ENCODE measurements at places on chromosomes 2 and 18.
A peak's percentile ranks its signal among the peaks of the same experiment; 100 is the strongest.

- peak; percentile 14 for DNase-seq
Observed at GRCh38 chr2:11835403-11835802, 89.0 kb downstream of the LPIN1 start.

DNA sequence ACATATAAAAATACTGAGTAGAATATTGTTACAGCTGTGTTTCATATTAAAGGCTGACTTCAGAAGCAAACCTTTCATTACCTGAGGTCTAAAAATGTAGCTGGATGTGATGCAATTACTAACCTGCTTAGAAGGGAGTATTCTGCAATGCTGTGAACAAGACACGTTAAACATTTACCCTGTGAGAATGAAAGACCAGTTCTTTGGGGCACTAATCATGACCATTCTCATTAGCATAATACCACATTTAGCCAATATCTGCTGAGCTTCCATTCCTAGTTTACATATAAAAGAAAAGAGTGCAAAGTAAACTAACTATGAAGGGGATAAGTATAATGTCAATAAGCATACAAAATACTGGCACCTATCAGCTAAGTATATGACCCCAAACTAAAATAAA, 784.0 kb upstream of the KLHL29 start:
- DNase-seq, result no peak

GRCh38 chr2:14072338-14072737, 560.2 kb upstream of the LRATD1 start:
- no peak for DNase-seq

- DNase-seq, result no peak
Observed at GRCh38 chr2:227320305-227321094, 4.6 kb upstream of the MFF start.

DNA sequence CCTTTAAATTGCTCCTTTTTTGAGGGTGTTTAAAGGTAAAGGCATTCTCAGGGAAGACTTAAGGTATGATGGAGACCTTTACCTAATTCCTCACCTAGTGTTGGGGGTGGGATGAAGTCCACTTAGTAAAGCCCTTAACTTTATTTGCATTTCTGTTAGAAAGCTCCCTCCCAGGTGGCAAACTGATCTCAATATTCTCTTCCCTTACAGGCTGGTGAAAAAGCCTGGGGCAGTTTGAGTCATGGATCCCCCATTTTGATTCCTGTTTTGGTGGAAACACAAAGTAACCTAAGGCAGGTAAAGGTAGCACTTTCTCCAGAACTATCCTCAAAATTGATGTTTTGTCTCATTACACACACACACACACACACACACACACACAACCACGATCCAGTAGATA, 33.8 kb upstream of the HNRNPA3 start:
- DNase-seq, result no peak

Data from NCI-H510A treated with DMSO at 0.1 percent for 48 hours (cell line).